ENCODE measurements at places on chromosomes 7 and 10.

GRCh38 chr10:11161096-11161495 lies 143.4 kb downstream of the CELF2 start:
- no peak for DNase-seq

DNA sequence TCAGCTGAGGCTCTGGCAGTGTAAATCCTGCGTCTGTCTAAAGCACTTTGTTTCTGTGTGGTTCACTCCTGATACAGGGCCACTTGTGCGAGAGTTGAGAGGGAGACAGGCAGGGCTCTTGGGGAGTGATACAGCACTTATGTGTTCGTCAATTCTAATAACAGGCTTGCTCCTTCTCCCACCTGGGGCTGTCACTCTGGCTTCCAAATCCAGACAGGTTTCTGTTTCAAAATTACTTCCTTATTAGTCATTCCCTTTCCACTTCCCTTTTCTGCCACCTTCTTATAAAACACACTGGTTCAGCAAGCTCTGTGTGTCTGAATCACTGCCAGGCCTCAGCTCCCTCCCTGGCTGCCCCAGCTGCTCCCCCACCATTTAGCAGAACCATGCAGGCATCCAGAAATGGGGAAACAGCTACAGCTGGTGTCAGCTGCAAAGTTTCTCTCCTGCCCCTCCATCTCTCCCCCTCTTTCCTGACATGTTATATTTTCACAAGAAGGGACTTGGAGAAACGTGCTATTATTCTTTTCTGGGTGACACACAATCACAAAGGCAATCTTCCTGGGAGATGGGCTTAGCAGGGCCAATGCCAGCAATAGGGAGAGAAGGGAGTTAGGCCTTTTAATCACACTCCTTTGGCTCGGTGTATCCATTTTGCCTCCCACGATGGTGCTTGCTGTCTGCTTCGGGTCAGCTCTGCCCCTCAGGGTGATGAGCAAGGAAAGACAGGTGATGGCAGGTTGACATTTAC lies 58.4 kb upstream of the ZNRF2 start:
- peak; percentile 29 for DNase-seq

DNA sequence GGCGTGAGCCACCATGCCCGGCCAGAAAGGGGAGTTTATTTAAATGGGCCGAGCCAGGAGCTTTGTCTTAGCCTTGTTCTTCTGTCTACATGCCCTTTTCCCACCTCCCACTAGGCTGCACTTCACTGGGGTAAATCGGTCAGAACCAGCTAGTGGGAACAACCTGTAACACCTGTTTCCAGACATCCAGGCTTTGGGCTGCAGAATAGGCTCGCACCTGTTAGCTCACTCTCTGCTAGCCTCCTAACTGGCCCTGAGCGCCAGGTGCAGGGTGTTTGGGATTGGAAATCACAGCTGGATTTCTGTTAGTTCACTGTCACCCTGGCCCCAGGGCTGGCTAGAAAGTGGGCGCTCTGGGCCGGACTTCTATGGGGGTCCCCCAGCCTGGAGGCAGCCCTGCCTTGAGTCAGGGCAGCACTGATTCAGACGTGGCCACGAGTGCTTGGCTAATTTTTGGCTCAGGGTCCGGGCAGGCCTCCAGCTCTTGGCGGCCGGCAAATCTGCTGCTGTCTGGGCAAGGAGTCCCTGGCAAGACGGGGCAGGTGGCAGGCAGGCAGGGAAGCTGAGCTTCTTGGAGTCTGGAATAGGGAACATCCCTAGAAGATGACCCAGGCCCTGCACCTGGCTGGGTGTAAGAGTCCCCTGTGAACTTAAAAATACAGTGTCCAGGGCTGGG lies 48.6 kb downstream of the GTF2IRD1 start:
- DNase-seq, result peak; percentile 21

- DNase-seq, result no peak
Observed at GRCh38 chr7:158112571-158113320, 474.9 kb downstream of the PTPRN2 start.

- DNase-seq, result no peak
Observed at GRCh38 chr10:88115968-88116367, 252.5 kb downstream of the PTEN start.

DNA sequence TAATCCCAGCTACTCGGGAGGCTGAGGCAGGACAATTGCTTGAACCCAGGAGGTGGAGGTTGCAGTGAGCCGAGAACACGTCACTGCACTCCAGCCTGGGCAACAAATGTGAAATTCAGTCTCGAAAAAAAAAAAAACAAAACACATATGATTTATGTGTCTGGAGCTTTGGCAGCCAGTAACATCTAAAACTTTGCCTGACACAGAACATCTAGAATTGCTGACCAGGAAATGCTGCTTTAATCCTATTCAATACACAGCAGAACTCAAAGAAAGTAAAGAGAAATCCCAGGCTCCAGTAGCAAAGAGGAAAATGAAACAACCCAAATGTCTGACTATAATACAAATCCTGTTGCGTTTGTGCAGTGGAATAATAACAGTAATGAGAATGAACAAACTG lies 4.5 kb upstream of the CCDC6 start:
- no peak for DNase-seq

- DNase-seq, result no peak
Observed at GRCh38 chr7:11026452-11027359, 53.0 kb downstream of the PHF14 start.

GRCh38 chr10:1735562-1735961 lies 1.8 kb downstream of the ADARB2 start:
- no peak for DNase-seq

DNA sequence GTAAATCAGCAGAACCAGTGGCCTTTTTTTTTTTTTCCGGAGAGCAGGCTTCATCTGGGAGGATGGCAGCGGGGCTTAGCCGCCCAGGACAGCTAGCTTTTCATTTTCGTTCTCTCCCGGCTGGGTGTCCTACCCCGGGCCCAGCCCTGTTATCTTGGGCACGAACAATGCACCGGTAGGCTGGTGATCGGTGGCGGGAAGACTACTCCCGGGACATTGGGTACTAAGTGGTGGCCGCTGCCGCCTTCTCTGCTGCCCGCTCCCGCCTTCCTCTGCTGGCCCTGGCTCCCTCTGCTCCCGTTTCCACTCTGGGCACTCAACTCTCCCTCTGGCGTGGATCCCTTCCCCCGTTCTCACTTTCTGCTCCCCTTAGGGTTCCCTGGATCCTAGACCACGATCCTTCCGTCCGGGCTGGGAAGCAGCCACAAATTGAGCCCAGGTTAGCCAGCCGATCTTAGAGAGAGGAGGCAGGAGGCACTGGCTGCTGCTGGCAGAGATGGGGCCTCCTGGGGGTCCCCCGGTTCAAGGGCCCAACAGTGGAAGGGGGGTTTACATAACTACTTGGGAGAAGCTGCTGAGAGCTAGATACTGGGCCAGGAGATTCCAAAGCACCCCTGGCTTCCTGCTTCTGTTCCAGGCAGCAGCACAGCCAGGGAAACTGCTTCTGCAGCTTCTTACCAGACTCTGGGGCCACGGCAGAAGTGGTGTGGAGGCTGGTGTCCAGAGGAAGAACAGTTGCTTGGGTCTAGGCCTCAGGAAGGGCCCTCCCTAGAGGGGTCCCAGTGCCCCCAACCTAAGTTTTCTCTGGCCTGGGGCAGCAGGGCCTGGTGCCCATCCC lies 1.8 kb downstream of the TLX1 start:
- DNase-seq, result no peak

- no peak for DNase-seq
Observed at GRCh38 chr10:101464599-101464998, 110.6 kb downstream of the BTRC start.

DNA sequence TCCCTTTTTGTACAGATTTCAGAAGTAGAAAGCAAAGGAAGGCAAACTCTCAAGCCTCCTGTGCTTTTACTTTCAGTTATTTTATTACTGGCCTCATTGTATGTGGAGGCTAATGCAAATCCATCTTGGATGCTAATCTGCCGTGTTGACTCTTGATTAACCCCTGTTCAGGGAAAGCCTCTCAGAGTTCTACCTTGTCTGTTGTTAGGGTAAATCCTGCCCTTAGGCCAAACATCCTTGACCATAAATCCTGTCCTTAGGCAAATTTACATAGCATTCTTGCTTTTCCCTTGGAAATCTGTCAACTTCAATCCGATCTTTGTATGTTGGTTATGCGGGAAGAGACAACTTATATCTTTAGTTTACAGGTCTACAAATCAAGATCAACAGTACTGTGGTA lies 709.9 kb upstream of the LRRTM3 start:
- DNase-seq, result no peak

DNA sequence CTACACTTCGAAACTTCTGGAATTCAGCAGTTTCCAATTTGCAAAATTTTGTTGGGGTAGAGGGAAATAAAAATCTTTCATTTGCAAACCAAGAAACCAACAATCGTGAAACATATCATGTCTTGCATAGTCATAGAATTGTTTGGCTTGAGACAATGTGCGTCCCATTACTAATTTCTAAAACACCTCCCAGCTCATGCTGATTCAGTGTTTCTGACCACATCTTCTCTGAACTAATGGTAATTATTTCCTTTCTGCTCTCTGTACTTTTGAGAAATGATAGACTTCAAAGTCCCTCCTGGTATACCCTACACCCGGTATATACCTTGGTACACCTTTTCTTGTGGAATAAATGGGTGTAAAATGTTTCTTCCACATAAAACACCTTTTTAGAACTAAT lies 41.8 kb upstream of the TSPAN13 start:
- no peak for DNase-seq

DNA sequence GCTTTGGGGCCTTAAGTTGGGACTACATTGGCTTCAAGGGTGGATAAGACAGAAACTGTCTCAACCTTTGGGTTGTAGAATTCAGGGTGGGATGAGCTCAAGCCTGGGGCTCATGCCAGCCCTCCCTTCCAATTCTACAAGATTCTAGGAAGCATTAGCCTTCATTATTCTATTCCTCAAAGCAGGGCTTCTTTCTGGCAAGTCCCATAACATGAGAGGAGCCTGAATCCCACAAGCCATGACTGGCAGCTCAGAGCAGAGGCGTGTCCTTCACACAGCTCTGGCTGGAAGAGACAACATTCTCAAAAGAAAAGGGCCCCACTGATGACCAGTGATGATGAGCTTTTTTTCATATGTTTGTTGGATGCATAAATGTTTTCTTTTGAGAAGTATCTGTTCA lies 187.6 kb downstream of the PLXNA4 start:
- no peak for DNase-seq

DNA sequence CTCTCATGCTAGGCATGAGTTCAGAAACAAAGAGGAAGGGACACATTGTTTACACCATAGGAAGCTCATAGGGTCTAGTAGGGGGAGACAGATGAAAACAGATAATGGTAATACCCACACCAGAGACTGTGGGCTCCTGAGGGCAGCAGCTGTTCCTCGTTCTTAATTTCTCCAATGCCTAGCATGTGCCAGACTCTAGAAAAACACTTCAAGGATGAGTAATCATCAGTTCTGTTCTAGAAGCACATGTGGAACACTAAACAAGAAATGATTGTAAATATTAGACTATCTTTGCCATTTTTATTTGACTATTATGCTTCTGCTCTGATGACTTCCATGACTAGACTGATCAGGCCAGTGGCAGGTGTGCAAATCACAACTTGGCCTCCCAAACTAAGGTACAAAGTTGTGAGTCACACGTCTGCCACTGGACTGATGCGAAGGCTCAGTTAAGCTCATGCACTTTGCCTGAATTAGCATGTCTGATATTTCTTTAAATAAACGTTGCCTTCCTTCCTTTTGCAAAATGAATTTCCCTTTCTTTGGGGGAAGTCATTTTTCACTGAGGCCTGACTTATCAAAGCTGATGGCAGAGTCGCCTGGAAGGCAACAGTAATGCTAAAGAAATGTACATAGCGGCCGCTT lies 89.2 kb upstream of the FGL2 start:
- DNase-seq, result no peak

DNA sequence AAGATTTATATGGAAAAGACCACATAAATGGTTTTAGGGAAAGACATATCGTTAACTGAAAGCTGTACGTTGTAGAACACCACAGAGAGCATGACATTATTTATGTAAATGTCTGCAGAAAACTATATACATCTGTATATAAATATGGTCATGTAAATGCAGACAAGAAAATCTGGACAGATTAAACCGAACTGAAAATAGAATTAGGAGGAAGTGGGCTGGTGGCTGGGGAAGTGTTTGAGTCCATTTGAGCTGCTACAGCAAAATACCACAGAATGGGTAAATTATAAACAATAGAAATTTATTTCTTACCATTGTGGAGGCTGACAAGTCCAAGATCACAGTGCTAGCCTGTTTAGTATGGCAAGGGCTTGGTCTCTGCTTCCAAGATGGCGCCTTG lies 56.3 kb upstream of the USP6NL start:
- no peak for DNase-seq

DNA sequence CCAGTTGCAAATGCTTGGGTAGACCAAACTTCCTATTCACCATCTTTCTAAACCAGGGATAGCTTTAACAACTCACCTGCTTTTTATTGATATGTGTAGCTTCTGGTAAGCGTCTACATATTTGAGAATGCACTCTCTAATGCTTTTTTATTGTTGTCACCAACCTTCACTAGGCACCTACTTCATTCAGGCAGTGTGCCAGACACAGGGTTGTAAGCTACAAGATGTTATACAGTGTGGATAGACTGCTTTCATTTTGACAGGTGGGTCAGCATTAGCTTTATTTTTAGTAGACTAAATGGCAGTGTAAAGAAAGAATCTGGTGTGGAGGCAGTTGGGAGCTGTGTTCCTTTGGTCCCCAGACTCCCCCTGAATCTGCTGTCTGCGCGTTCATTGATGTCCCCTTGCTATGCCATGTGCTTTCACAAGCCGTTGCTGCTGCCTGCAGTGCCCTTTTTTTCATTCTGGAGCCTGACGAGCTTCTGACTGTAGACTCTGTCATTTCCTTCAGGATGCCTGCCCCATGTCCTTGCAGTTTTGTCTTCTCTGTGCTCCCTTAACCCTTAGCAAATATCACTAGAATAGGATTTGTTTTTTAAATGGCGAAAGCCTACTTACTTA lies 32.1 kb downstream of the NRF1 start:
- peak; percentile 62 for DNase-seq

DNA sequence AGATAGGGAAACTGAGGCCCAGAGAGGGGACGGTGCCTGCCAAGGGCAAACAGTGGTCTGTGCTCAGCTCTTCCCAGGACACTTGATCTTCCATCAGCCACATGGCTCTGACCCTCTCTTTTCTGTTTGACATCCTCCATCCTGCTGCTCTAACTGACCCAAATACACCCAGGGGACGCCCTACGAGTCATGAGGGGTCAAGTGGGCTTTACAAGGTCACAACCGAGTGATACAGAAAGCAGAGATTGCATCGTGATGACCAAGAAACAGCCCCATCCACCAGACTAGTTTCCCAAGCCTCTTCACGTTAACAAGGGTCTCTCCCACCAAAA lies 131.2 kb upstream of the UNC5B start:
- no peak for DNase-seq

DNA sequence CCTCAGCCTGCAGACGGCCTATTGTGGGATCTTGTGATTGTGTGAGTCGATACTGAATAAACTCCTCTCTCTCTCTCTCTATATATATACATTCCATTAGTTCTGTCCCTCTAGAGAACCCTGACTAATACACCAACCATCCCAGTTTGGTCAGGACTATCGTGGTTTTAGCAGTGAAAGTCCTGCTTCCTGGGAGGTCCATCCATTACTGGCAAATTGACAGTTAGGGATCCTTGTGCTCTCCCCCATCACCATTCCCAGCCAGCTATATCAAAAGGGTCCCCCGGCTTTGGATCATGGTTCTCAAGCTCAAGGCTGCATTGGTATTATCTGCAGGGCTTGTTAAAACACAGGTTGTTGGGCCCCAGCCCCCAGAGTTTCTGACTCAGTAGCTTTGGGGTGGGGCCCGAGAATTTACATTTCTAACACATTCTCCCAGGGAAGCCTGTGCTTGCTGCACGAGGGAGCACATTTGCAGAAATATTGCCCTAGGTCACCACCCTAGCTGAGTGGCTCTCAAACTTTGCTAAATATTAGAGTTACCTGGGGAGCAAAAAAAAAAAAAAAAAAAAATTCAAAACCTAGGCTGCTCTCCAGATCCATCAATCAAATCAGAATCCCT lies 899.1 kb upstream of the AUTS2 start:
- no peak for DNase-seq
